Stimulated activated CD8-positive, alpha-beta memory T cell treated with anti-CD3 and anti-CD28 coated beads, Interleukin-7, amount 100 ng/mL, for 48 hours (primary cell): ENCODE measurements at places on chromosomes 12 and 14.

DNA sequence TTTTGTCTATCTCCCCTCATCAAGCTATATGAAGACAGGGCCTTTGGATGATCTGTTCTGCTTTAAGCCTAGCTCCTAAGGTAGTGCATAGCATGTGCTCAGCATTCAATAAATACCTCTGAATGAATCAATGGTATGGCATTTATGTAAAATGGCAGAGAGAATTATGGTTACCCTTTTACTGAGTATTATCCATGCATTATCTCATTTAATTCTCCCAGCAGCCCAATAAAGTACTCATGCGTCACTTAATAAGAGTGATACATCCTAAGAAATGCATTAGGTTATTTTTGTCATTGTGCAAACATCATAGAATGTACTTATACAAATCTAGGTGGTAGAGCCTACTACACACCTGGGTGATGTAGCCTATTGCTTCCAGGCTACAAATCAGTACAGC lies 269.7 kb downstream of the KSR2 start:
- no peak for DNase-seq

DNA sequence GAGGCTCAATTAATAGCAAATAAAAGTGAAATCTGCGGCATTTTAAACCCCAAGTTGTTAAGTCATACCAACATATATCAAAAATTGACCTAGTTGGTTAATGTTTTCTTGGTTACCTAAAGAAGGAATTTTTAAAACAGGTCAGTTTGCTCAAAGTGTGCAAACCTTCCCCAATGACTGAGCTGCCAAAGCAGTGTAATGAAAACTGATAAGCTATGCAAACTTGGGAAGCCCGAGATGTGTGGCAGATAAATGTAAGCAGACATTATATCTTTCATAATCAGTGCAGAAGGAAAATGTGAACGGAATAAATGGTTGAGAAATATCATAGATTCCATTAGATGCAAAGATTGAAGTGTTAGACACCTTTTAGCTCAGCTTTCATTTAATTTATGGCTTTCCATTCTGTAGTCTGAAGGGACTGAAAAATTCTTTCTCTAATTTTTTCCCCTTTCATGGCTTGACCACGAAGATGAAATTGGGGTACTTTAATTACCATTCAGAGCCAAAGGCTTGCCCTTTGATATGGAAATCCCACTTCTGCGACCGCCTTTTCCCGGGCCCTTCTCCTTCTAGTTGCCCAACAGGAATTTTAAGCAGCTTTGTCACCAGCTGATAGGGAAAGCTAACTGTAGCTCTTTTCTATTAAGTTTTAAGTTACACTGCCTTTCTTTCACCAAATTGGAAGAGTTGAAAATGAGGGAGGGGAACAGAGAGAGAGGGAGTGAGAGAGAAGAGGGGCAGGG lies 306.6 kb upstream of the SOX5 start:
- no peak for DNase-seq

- DNase-seq: no peak
Observed at GRCh38 chr12:58532855-58533608, 387.3 kb downstream of the LRIG3 start.

- DNase-seq: no peak
Observed at GRCh38 chr12:14951851-14952250, 9.6 kb downstream of the ARHGDIB start.

DNA sequence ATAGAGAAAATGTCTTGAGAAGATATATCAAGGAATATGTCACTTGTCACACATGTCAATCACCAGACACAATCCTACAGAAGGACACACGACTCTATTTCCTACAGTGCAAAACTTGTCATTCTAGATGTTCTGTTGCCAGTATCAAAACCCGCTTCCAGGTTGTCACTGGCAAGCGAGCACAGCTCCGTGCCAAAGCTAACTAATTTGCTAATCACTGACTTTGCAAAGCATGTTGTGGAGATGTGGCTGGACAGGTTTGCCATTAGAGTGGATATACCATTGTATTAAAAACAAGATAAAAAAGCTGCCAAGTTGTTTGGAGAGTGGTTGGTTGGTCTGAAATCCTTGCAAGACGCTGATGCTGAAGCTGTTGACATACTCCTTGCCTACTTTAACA lies 7.9 kb upstream of the SGPP1 start:
- DNase-seq: no peak

GRCh38 chr14:59438195-59438647 lies 27.0 kb downstream of the GPR135 start:
- DNase-seq: no peak

GRCh38 chr14:103308717-103309616 lies 25.1 kb upstream of the EIF5 start:
- DNase-seq: no peak

- DNase-seq: no peak
Observed at GRCh38 chr12:118332511-118332910, 40.2 kb downstream of the TAOK3 start.

GRCh38 chr12:88556213-88556774 lies 24.0 kb downstream of the KITLG start:
- DNase-seq: no peak

- no peak for DNase-seq
Observed at GRCh38 chr12:213527-213932, 427 bp downstream of the SLC6A12 start.

DNA sequence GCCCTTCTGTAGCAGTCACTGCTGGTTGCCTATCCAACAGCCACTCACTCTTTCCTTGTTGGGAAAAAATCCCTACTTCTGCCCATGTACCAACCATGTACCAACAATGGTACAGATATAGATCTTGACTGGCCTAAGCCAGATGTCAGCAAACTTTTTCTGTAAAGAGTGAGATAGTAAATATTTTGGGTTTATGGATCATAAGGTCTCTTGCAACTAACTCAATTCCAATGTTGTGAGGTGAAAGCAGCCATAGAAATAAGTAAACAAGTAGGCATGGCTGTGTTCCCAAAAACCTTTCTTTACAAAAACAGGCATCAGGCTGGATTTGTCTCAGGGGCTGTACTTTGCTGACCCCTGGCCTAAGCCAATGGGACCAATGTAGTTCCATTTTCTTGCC lies 73.5 kb downstream of the ARMH4 start:
- DNase-seq: no peak

- no peak for DNase-seq
Observed at GRCh38 chr14:72049462-72049861, 117.2 kb downstream of the RGS6 start.

GRCh38 chr12:51377099-51377984 lies 13.9 kb downstream of the GALNT6 start:
- DNase-seq: no peak

GRCh38 chr14:96215452-96216244 lies 11.0 kb downstream of the BDKRB2 start:
- DNase-seq: no peak

DNA sequence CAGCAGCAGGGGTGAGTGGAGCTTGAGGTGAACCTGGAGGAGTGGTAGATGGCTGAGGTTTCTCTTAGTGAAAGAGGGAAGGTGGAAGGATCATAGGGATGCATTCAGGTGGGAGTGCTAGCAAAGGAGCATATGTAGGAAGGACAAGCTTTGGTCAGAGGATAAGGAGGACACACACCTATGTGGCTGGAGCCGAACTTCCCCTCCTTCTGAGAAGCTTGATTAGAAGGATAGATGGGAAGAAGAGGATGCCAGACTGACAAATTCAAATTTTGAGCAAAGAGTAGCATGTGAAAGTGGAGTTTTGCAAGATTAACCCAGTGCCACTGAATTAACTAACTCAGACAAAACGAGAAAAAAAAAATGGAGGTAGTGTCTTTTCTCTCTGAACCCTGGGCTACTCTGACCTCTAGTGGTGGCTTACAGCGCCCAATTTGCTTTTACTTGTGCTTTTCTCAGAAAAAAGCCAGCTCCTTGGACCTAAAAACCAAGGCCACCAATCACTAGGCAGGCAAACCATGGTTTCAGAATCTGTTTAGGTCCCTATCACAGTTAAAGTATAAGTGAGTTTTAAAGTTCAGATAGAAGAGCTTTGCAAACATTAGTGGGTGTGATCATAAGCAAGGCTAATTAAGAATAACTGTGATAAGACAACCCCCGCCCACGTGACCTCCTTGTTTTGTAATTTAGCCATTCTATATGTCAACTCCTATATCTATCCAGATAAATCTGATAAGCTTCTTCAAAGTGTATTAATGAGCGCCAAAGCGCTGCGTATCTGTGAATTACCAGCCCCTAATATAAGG lies 15.5 kb downstream of the EMP1 start:
- DNase-seq: no peak

GRCh38 chr14:99809859-99810558 lies 16.8 kb downstream of the EML1 start:
- DNase-seq: no peak

DNA sequence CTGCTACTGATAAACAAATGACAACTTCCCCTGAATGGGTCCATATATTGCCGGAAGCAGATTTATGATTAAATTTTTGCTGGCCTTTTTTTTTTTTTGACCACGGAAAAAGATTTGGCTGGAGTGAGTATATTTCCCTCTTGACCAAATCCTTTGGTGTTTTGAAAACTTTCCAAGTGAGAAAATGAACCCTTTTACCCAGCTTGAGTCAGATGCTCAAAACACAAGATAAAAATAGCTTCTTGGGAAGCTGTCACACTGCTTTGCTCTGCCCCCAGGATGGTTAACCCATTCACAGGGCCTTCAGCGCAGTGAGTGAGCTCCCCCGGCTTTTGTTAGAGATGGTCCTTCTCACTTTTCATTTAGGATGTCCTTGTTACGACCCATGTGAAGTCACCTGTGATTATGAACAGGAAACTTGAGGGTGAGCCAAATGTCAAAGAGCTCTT lies 224.3 kb downstream of the PELI2 start:
- no peak for DNase-seq

- DNase-seq: no peak
Observed at GRCh38 chr12:66190519-66191370, 1.7 kb downstream of the IRAK3 start.

DNA sequence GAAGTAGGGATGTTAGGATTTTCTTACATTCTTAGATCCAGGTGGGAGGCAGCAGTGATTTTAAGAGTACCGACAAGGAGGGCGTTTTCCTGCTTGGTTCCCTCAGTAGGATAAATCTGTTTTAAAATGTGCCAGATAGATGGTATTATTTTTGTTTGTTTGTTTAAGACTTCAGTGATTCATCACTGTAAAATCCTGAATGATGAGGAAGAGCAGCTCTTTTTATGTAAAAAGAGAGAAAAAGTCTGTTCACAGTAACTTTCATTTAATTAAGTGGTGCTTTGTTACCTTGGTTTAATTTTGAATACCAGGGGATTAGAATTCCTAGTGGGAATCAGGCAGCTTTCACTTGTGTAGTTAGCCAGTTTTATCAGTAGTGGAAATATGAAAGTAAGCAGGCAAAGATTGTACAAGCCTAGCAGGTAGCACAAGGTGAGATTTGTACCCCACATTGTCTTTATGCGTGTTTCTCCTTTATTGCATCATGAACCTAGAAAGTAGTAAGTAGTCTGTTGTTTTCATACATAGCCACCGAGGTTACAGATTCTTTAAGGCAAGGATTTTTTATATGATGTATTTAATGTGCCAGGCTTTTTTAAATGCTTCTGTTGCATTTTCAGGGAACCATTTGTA lies 349.6 kb downstream of the CCDC91 start:
- DNase-seq: no peak

DNA sequence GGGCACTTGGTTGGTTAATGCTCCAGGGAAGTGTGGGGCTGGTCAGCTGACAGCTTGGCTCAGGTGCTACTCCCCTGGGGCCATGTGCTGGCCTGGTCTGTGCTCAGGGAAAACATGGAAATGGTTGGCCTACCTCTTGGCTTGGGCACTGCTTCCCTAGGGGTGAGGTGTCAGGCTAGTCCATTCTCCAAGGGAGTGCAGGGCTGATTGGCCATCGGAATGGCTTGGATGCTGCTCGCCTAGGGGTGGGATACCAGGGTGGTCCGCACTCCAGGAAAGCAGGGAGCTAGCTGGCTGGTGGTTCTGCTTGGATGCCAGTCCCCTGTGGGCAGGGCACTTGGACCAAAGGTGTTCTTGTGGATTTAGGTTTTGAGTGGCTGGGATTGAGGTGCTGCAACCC lies 245.7 kb downstream of the RAD51B start:
- no peak for DNase-seq

GRCh38 chr12:51820526-51821439 lies 27.7 kb downstream of the FIGNL2 start:
- peak; percentile 73 for DNase-seq

- DNase-seq: no peak
Observed at GRCh38 chr12:113040722-113041171, 15.8 kb upstream of the DTX1 start.

GRCh38 chr14:68016255-68016914 lies 196.8 kb downstream of the RAD51B start:
- no peak for DNase-seq

- DNase-seq: no peak
Observed at GRCh38 chr14:93059917-93060545, 55.7 kb downstream of the ITPK1 start.
